ENCODE measurements at places on chromosomes 1 and 21.
A peak's percentile ranks its signal among the peaks of the same experiment; 100 is the strongest.

GRCh38 chr1:33925586-33925985 lies 61.7 kb downstream of the HMGB4 start:
- no peak for DNase-seq

DNA sequence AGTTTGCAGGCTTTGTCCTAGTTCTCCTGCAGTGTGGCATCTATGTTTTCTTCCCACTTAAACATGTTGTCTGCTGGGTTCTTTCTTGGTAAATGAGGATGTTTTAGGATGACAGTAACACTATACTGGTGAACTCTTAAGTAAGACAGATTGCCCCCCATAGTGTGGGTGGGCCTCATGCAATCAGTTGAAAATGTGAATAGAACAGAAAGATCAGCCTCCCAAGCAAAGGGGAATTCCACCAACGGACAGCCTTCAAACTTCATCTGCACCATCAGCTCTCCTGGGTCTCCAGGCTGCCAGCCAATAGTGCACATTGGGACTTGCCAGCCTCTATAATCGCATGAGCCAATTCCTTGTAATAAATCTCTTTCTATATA lies 10.7 kb upstream of the TARBP1 start:
- DNase-seq: no peak

DNA sequence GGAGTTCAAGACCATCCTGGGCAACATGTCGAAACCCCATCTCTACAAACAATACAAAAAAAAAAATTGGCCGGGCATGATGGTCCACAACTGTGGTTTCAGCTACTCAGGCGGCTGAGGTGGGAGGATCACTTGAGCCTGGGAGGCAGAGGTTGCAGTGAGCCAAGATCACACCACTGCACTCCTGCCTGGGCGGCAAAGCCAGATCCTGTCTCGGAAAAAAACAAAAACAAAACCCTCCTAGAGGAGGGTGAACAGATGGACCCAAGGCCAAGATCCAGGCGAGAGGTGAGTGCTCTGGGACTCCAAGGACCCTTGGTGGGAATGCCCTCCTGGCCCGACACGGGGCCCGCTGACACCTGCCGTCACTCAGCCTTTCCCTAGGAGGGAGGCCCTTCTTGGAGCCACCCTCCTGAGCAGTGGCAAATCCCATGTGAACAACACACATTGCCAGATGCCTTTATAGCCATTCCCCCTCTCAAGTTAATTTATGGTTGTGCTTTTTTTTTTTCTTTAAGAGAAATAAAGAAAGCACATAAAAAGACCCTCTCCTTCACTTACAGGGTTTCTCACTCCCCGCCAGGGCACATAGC lies 380 bp downstream of the TFF2 start:
- no peak for DNase-seq

DNA sequence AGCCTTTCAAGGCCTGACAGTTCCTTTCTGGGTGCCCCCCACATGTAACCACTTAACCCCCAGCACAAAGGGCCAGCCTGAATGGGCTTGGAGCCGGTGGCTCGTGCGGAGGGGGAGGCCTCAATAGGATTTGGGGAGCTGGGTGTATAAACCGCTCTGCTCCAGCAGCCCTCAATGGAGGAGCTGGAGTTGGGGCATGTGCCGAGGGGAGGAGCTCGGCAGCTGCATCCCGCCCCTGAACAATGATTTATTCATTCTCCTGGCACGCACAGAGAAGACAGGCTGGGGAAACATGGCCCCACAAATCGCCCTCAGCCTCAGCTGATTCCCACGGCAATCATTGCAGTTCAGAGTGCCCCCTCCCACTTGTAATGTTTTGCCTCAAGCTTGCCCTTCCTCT lies 6.9 kb upstream of the C1orf216 start:
- DNase-seq: no peak

GRCh38 chr1:180181048-180181447 lies 26.4 kb downstream of the QSOX1 start:
- peak; percentile 31 for DNase-seq

GRCh38 chr1:111656086-111657017 lies 36.8 kb downstream of the RAP1A start:
- peak; percentile 23 for DNase-seq

- no peak for DNase-seq
Measured at GRCh38 chr1:234528074-234528865, 49.3 kb upstream of the TARBP1 start.

GRCh38 chr21:42387843-42388340 lies 8.0 kb downstream of the TMPRSS3 start:
- DNase-seq: no peak

DNA sequence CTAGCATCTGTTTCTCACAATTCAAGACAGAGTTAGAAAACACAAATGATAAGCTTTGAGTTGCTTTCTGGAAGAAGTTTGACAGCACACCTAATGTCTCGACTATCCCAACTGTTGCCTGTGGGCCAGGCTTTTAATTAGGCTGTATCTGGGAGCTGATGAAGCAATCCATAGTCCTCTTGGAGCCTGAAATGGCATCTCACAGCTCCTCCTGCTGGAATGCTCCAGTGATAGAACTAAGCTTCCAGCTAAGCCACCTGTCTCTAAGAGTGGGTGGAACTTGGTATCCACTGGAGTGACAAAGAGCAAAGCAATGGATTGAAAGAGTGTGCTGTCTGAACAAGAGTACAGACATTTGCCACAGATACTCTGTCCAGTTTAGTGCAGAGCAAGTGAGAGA lies 605.3 kb upstream of the NR5A2 start:
- no peak for DNase-seq

DNA sequence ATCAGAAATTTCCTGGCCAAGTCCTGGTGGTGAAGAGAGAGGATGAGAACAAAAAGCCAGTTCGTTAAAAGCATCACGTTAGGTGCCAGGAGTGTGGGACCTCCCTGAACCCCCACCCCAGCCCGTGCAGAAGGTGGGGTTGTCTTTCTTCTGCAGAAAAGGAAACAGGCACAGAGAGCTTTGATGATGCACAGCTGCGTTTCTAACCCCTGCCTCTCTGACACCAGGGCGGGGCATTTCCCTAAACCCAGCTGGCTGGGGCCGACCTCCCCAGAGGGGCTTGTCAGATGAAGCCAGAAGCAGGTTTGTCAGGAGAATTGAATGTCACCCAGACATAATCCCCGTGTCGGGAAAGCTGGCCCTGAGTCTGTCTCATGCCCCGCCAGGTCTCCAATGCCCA lies 189.3 kb upstream of the EDN2 start:
- DNase-seq: no peak

- peak; percentile 91 for DNase-seq
Measured at GRCh38 chr1:155167166-155168104, 5.7 kb downstream of the KRTCAP2 start.

- DNase-seq: no peak
Measured at GRCh38 chr1:173532237-173532636, 55.1 kb downstream of the PRDX6 start.

- DNase-seq: no peak
Measured at GRCh38 chr1:104854529-104854928, 1104.8 kb downstream of the AMY1C start.

GRCh38 chr1:206787891-206788290 lies 15.6 kb upstream of the IL10 start:
- DNase-seq: no peak

DNA sequence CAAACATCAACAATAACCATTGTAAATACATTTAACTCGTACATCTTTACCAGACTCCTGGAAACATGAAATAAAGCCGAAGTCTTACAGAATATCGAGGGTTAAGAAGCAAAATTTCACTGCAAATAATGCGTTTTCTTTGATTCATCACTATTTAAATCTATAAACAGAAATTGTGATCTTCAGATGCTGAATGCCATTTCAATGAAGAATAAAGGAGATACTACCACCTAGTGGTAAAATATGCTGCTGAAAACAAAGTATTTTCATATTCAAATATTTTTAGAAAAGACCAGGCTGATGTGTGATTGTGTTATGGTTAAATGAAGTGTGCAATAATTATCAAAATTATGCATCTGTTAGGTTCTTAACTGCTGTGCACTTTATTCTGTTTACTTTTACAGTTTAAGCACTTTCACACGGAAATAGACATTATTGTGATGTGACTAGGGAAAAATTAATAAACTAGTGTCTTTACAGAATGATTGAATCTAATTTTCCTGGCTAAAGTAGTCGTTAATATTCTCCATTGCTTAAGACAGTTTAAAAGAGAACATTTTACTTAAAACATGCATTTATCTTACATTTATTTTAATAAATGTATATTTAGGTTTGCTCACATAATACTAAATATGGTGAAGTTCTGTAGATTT lies 1093.1 kb downstream of the MRPL39 start:
- no peak for DNase-seq

GRCh38 chr1:79981481-79981880 lies 975.0 kb upstream of the ADGRL4 start:
- DNase-seq: no peak

DNA sequence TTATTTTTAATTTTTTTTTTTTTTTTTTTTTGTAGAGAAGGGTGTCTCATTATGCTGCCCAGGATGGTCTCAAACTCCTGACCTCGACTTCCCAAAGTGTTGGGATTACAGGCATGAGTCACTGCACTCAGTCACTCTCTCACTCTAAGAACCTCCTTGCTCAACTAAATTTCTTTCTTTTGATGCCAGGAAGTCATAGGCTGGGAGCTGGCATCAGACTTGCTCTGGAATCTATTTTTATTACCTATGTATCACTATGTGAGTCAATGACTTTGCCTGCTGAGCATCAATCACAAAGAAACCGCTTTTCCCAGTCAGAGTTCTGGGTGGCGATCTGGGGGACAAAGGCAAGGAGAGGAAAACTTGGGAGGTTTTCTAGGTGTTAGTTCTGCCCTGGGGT lies 35.5 kb upstream of the PARP1 start:
- DNase-seq: no peak

GRCh38 chr1:158208586-158209116 lies 28.0 kb downstream of the CD1D start:
- DNase-seq: no peak

DNA sequence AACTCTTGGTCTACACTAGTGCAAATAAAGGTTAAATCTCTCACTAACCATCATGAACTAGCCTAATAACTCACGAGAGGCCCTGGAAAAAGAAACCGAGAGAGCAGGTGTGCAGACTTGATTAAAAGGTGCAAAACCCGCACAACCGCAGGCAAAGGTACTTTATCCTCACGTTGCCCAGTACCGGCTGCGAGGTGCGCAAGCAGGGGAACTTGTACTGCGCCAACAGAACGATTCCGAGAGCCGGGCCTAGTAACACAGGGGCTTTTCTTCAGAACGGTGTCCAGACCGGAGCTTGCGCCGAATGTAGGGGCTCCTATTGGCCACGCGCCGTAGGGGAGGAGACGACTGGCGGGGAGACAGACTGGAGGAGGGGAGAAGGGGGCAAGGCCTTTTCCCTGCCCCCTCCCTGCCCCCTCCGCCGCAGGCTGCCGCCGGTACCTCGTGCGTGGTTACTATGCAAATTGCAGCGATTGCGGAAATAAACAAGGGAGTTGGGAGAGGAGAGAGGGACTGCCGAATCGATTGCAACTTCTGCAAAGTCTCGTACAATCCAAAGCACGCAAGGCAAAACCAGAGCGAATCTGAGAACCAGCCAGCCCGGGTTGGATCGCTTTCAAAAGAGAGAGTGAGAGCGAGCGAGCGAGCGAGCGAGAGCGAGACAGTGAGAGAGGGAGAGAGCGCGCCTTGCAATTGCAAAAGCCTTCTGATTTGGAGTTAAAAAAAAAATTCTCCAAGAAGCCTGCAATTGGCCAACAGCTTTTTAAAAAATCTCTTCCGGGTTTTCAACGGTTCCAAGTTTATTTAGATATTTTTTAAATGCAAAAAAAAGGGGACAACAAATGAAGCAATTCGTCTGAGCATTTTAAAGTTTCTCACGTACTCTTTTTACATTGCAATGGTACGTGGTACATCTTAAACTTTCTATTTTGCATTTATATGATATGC lies 5.4 kb upstream of the NFIA start:
- DNase-seq: peak; percentile 84

DNA sequence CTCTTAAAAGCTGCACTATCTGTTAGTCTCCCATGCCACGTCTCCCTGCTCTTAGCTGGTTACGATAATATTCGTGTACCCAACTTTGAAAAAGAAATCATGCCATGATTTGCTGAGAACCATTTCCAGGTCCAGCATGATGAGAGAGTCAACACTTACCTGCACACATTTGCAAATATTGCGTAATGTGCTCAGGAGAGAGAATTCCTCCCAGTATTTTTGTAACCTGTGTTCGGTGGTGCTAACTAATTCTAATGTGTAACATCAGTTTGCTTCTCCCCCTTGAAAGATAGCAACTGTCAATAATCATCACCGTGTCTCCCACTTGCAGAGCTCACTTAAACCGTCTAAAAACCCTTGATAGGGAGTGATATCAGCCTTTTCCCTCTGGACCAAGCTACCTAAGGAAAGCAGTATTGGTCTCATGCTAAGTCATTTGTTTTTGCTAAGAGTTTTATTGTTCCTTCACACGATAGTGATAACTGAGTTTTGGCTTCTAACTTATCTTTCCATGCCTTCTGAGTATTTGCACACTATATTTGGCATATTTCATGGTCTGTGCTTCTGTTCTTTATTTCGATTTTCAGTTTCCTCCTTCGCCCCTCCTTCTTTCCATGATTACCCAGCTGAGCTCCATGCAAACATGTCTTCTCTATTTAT lies 61.1 kb upstream of the IRF2BP2 start:
- DNase-seq: no peak

GRCh38 chr1:25871704-25872494 lies 3.6 kb downstream of the PAQR7 start:
- no peak for DNase-seq

DNA sequence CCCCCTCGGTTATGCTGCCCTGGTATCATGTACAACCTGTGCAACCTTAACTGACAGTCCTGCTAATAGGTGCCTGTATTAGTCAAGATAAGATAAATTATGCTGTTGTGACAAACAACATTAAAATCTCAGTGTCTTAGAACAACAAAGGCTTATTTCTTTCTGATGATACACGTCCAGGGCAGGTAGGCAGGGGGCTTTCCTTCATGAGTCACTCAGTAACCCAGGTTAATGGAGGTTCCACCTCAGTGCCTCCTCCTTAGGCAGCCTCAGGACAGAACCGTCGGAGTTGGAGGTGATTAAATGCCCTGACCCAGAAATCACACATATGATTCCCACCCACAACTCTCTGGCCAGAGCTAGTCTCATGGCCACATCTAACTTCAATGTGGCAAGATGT lies 94.6 kb upstream of the CASZ1 start:
- DNase-seq: no peak

DNA sequence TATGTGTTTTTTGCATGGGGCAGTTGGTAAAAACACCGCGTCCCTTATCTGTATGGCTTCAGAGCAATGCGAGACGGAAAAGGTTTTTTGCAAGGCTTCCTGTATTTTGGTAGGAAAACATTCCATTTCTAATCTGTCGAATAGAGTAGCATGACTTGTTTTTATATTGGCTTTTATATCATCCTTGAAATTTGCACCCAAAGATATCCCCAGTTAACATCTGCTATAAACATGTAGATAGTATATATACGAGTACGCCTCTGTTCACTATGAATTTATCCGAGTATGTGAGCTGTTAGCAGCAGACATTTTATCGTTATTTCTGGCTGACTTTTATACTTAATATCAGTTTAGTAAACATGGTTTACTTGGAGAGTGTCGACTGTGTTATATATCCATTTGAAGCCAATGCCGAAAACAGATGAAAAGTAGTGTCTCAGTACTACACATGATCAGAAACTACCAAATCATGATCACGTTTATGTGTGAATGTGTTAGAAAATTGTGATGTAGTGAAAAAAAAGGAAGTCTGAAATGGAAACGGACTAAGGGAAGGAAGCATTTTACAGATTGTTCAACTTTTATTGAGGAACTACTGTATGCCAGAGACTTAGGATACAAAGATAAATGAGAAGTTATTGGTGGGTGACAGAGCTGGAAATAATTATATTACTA lies 1.0 kb downstream of the LEPR start:
- peak; percentile 32 for DNase-seq

Measured in activated CD4-positive, alpha-beta T cell treated with anti-CD3 and anti-CD28 coated beads, Interleukin-2, Interleukin-6, amounts not matched to agents 100 ng/mL and 50 ng/mL, durations not matched to agents 16 hours and 8 hours (primary cell).